ENCODE measurements at places on chromosomes 13 and 19. TPM values are rescaled to one million over a fixed set of nuclear protein-coding genes. Genes with fewer than 3 reads are reported as not detected.

The CYP2A7 gene
- total RNA-seq, result not detected

The ONECUT3 gene
- total RNA-seq, result not detected

The NTN5 gene
- not detected for total RNA-seq

The C19orf18 gene
- not detected for total RNA-seq

The HSH2D gene
- 0.30 TPM for total RNA-seq

The ZNF415 gene
- total RNA-seq, result 0.32 TPM

The ZNF154 gene
- total RNA-seq, result 0.32 TPM

The BST2 gene
- 146 TPM for total RNA-seq

The FBXO17 gene
- 21.8 TPM for total RNA-seq

Measured in epithelial cell of umbilical artery (primary cell).